Central memory CD4-positive, alpha-beta T cell (primary cell): ENCODE measurements at places on chromosomes 1 and 21.

DNA sequence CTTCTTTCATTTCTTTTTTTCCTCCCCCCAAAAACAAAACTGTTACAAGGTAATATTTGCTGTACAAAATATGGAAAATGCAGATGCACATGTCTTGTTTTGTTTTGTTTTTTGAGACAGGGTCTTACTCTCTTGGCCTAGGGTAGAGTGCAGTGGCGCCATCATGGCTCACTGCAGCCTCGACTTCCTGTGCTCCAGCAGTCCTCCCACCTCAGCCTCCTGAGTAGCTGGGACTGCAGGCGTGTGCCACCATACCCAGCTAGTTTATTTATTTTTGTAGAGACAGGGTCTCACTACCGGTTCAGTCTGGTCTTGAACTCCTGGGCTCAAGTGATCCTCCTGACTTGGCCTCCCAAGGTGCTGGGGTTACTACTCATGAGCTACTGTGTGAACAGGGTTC is 15.5 kb downstream of the PRRC2C start:
- DNase-seq: no peak

DNA sequence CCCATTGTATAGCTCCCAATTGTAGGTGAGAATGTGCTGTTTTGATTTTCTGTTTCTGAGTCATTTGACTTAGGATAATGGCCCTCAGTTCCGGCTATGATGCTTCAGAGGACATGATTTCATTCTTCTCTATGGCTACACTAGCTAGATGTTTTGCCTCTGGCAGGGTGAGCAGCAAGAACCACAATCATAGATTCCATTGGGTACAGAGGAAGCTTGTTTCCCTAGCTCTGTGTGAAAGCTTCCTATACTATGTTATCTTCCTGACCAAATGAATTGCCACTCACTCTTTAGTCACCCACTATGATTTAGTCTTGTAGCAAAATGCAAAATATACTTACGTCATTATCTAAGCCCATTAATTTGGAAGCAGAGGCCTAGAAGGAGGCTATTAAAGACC is 616.3 kb downstream of the PLA2G4A start:
- DNase-seq: no peak

- DNase-seq: no peak
These were observed 221.1 kb downstream of the KIF26B start for GRCh38 chr1:245375789-245376460.

DNA sequence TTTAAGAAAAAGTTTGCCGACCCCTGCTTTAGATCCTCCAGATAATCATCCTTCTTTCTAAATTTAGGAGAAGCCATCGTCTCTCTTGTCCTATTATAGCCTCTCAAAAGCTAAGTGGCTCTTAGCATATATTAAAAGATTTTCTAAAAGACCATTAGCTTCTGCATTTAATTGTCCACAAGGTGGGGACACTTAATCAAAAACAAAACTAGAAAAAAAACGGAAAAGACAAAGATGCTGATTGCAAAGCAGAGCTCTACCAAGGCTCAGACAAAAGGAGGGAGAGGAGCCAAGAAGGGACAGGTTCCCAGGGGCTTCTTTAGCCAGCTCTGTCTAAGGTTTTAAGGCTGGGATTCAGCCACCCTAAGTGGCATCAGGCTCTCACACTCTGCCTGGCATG is 128.3 kb upstream of the HMGB4 start:
- no peak for DNase-seq

DNA sequence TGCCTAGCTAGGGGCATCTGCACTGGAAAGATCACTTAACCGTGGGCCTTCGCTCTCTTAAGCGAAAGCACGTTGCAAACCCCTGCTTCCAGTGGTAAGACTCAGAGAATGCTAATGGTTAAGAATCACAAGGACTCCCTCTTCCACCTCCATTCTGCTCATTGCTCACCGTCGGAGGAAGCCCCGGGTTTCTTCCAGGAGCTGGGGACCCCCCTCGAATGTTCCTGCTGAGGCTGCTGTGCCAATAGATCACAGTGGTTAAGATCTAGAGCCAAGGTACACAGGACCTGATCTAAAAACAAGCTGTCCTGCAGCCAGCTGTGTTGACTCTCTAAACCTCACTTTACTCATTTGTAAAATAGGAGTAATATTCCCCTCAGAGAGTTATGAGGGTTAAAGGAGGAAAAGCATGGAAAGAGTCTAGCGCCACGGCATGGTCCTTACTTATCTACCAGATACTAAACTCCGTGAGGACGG is 765 bp downstream of the VAMP3 start:
- DNase-seq: no peak

- DNase-seq: no peak
These were observed 361.2 kb downstream of the PRDM2 start for GRCh38 chr1:14061204-14061603.

DNA sequence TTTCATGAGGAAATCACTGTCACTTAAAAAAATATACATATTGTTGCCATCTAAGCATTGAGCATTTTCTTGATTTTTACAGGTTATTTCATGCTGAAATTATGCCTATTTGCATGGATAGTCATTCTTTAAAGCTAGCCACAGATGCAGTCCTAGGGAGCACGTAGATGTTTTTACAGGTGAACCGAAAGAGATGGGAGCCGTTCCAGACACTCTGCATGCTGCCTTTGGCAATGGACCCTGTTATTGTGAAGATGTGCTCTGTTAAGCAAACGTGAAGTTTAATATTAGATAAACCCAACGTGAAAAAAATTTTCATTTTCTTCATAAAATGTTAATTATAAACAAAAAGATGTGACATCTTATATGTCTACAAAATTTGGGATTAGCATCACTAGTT is 7.1 kb downstream of the PROX1 start:
- DNase-seq: no peak

- DNase-seq: no peak
These were observed at the start of gene BRINP2 for GRCh38 chr1:177170756-177171535. TSS of gene BRINP2 (plus strand) at chr1:177170958. CDS start at chr1:177229877, 58,919 bp downstream.
